MCF 10A (cell line): ENCODE measurements at places on chromosomes 6 and 20. TPM values are rescaled to one million over a fixed set of nuclear protein-coding genes. Genes with fewer than 3 reads are reported as not detected.
A peak's percentile ranks its signal among the peaks of the same experiment; 100 is the strongest.

The SLC17A2 gene
- not detected in 2 replicates for total RNA-seq

The ULBP1 gene
- not detected in 2 replicates for total RNA-seq

DNA sequence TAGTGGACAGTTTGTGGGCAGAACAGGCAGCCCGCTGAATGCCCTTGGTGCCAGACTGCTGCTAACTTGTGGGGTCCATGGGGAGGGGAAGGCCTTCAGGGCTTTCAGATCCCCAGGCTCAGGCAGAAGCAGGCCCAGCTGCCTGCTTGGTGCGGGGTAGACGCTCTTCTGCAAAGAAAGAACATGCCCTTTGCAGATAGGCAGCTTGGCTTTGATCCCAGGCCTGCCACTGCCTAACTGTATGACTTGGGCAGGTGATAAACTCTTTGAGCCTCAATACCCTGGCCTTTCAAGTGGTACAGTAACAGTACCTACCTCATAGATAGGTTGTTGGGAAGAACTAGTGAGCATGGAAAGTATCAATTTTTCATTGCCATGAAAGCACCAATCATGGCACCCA lies 28.4 kb downstream of the CHMP4B start:
- no peak for DNase-seq

DNA sequence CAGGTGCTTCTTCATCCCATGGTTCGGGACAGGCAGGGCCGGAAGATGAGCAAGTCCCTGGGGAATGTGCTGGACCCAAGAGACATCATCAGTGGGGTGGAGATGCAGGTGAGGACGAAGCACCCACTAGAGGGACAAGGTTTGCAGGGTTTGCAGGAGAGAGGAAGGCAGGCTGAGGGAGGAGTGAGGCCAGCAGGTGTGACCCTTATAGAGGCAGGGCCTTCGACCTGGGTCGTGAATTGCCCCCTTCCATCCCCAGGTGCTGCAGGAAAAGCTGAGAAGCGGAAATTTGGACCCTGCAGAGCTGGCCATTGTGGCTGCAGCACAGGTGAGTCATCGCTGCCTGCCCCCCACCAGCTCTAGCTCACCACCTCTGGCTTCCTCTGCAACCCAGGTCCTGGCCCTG lies 8.4 kb downstream of the VARS2 start:
- DNase-seq = peak; percentile 41

DNA sequence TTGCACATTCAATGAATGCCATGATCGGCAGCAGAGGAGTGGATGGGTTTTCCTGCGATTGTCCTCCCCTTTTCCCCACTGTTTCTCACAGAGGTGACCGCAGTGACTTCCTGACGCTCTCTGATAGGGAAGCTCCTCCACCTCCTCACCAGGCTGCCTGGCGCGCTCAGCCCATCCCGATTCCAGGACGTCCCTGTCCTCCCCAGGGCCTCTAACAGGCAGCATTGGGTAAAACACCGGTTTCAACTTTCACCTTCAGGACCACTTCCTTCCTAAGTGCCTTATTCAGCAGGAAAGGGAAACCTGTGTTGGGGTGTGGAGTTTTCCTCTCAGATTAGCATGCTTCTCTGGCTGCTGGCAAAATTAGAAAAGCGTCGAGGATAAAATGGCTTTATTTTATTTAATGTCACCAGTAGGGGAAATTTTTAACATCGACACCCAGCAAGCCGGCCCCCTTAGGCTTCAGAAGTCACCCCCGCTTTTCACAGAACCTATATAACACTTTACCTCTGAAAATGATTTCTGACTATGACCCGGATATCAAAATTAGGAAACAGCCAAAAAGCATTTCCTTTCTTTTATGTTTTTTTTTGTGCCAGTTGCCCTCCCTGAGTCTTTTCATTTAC lies 570.4 kb upstream of the GJE1 start:
- no peak for DNase-seq

DNA sequence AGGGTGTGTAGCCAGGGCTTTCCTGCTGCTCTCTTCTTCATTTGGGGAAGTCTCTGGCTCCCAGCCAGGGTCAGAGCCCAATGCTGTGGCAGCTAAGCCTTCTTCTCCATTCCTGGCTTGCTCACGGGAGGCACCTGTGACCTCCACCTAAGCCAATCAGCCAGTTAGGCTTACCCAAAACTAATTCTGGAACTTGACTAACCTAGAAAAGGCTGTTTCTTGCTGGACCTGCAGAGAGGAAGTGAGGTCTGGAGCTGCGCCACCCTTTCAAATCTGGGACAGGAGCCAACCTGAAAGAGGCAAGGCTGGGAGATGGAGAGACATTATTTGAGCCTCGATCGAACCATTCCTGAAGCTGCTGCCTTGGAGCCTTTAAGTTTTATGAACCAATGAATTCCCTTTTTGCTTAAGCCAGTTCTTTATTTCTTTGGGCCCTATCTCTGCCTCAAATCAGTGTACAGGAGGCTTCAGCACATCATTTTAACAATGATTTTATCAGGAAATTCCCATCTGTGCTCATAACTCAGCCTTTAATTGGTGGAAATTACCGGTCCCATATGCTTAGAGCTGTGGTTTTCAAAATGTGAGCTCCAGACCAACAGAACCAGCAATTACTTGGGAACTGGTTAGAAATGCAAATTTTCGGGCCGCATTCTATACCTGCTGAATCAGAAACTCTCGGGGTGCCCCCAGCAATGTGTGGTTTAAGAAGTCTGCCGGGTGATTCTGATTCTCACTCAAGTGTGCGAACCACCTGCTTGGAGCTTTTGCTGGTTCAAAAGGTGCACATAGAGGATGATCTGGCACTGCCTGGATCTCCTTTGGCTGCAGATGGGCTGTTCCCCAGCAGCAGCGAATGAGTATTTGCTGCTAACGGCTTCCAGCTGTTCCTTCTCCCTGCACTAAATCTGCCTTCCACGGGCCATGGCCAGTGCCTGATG lies 97.4 kb upstream of the RNF24 start:
- peak; percentile 91 for DNase-seq

GRCh38 chr6:33211666-33212422 lies 3.5 kb downstream of the RING1 start:
- DNase-seq = no peak

The ANGPT4 gene
- total RNA-seq = not detected in 2 replicates

DNA sequence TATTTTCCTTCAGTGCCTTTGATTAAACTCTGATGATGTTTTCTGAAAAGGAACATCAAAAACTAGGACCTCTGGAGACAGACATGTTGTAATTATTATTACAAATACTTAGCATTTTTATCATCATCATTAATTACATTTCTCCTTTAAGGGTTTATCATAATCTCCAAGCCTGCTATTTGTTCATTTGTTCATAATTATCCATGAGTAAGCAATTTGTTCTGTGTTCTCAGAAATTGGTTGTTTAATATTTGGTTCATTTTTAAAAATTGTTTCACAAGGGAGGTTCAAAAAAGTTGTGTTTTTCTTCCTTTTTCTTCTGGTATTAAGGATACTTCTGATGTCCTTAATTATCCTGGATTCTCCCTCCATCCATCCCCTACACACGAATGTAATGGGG lies 850.2 kb upstream of the FLRT3 start:
- no peak for DNase-seq

GRCh38 chr6:80197474-80197873 lies 91.0 kb downstream of the BCKDHB start:
- DNase-seq = peak; percentile 34

DNA sequence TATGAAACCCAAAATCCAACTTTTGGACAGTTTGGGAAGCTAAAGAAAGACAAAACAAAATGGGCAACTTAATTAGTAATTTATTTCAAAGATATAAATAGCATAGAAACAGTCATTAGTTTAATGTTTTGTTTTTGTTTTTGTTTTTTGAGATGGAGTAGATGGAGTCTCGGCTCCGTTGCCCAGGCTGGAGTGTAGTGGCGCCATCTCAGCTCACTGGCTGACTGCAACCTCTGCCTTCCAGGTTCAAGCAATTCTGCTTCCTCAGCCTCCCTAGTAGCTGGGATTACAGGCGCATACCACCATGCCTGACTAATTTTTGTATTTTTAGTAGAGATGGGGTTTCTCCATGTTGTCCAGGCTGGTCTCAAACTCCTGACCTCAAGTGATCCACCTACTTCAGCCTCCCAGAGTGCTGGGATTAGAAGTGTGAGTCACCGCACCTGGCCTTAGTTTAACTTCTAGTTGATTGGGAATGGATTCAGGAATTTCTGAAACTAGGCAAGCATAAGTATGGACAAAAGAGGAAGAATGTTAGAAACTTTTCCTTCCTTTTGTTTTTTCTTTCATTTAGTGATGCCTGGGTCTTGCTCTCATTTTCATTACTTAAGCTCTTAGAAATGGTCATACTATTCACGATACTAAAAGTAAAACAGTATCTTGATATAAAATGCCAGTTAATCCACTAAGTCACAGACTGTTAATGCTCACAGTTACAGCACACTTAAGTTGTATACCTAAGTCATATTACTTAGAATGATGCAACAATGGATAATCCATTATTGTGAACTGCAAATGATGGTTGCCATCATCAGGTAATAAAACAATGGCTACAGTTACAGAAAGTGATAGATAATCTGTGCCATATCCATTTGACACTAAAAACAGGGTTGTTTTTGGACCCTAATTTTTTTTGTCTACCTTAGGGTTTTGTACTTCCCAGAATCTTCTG lies 8.2 kb downstream of the SENP6 start:
- DNase-seq = peak; percentile 30

GRCh38 chr20:18436847-18437246 lies 30.0 kb downstream of the DZANK1 start:
- DNase-seq = no peak

The KCNK17 gene
- not detected in 2 replicates for total RNA-seq

DNA sequence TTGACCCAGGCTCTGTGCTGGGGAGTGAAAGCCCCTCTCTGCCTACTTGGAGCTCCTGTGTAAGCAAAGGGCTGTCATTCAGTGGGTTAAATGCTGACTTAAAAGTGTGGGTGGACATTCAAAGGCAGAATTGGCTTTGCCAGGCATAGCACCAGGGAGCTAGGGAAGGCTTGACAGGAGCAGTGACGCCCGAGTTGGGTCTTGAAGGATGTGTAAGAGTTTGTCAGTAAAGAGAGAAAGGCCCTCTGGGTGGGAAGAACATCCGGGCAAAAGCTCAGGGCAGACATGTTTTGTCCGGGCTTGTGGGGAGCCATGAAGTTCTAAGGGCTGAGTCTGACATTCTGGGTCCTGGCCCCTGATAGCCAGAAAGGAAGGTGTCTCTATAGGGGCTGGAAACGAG lies 27.9 kb upstream of the CHMP4B start:
- DNase-seq = no peak

The AKAP12 gene
- 0.34 and 0.63 TPM in 2 replicates for total RNA-seq

- DNase-seq = no peak
Observed at GRCh38 chr6:155171747-155172449, 91.9 kb upstream of the CLDN20 start.

DNA sequence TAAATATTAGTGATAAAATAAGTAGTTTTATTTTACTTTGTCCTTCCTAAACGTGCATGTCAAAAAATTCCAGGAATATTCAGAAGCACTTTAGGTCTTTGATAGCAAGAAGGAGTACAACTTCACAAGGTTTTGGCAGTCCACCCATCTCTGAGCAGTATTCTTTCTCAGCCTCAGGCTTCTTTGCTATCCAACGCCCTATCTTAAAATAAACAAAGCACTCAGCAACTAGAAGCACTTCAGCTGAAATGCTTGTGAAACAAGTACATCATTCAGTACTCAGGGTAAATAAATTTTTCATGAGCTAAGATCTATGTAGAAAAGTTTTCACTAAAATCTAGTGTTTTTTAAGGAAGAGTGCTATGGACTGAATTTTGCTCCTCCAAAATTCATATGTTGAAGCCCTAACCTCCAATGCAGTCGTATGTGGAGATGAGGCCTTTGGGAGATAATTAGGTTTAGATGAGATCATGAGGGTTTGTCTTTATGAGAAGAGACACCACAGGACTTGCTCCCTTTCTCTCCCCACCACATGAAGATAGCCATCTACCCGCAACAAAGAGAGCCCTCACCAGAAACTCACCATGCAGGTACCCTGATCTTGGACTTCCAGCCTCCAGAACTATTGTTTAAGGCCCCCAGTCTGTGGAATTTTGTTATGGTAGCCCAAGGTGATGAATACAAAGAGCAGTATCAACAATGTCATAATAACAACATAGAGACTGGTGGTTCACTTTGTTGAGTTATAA lies 539.1 kb downstream of the TFAP2A start:
- DNase-seq = no peak

GRCh38 chr6:136527831-136528230 lies 22.4 kb downstream of the MAP7 start:
- DNase-seq = no peak

- peak; percentile 53 for DNase-seq
Observed at GRCh38 chr6:142523515-142524375, 221.9 kb downstream of the ADGRG6 start.

DNA sequence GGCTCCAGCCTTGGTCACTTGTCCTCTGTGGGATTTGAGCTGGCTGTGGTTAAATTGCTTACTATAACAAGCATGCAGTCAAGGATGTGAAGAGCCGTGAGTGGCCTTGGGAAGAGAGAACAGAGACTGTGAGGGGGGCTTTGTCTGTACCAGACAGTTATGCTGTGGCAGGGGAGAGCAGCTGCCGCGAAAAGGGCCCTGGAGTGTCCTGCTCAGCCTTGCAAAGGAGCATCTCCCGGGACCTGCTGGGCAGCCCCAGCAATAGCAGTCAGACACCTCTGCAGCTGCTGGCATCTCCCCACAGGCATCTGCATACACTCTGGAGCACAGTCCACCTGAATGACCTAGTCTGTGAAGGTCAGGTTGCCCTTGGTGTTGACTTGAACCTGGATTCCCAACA lies 6.3 kb downstream of the EBF4 start:
- no peak for DNase-seq

- DNase-seq = peak; percentile 21
Observed at GRCh38 chr6:71621918-71622519, 264.3 kb upstream of the RIMS1 start.

DNA sequence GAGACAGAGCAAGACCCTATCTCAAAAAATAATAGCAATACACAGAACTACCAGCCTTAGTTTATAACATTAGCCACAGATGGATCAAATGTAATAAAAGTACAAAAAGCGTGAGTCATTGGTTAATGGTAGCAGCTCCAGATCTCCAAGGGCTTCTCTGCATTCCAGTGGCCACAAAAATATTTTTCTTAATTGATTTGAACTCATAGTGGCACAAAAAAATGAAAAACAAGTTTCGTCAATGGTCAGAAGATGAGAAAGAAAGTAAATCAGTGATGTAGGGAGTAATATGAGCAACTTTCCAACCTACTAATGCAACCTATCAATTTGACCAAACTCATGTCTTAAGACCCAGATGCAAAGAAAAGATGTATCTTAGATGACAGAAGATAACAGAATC lies 79.6 kb downstream of the CEP57L1 start:
- no peak for DNase-seq

DNA sequence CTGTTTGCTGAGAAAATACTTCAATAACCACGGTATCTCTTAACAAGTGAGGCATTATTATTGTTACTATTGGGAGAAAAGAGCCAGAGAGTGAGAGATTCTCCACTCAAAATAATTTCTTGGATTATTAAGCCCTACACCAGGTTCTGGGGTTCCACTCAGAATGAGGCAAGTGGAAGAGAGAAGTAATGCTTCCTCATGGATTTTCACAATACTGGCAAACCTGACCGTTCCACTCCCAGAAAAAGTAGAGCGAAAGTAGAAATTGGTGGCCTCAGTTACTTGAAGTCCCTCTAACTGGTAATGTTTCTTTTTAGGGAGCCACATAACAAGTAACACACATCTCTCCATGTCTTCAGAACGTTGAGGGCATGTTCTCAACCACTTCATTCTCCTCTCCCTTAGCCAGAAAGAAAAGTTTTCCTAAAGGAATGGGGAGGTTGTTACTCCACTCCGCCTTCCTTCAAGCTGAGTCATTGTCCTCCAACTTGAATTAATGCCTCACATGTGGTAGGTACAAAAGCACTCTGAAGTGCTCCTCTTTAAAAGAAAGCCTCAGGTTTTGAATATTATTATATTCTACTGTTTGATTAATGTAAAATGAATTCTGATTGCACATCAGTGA lies 1.9 kb downstream of the BAG2 start:
- peak; percentile 80 for DNase-seq
